GM19239 (cell line): ENCODE measurements at places on chromosomes 1 and 21.

DNA sequence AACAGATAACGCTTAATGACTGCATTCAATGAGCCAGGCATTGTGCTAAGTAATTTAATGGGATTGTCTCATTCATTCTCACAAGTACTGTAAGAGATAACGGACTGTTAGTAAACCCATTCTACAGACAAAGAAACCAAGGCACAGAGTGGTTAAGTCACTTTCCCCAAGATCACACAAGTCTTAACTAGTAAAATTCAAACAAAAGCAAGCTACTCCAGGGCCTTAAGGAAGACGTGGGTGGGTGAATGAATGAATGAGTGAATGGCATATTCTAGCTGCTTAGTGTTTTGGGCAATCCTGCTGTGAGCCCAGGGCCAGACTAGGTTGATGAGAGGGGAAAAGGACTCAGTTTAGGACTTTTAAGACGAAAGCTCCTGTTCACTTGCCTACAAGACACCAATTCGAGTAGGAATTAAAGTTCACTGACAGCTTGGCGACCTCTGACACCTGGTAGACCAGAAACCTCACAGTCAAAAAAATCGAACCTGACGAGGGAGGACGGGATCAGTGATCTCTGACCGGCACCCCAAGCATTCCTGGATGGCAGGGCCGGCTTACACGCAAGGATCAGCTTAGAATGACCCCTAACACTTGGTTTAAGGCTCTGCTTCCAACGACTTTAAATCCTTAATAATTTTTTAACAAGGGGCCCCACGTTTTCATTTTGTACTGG lies 557 bp downstream of the EMC1 start:
- DNase-seq: no peak

- no peak for DNase-seq
Observed at GRCh38 chr21:16342932-16343331, 613.1 kb downstream of the USP25 start.

- no peak for DNase-seq
Observed at GRCh38 chr1:43503534-43503933, 27.1 kb upstream of the PTPRF start.

DNA sequence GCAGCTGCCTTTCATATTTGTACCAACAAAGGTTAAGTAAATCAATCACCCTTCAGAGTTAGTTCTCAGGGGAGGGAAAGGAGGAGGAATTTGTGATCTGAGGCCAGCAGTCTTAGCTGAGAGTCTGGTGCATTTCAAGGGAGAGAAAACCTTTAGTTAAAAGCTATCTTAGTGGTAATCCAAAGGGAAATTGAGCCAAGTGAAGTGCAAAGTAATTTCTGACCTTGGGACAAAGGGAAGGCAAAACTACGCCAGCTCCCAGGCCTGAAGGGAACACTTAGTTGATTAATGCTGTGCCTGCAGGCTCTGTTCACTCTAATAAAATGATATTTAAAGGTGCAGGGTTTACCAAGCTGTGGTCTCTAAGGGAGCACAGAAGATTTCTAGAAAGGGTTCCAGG lies 23.1 kb upstream of the FMOD start:
- DNase-seq: no peak

DNA sequence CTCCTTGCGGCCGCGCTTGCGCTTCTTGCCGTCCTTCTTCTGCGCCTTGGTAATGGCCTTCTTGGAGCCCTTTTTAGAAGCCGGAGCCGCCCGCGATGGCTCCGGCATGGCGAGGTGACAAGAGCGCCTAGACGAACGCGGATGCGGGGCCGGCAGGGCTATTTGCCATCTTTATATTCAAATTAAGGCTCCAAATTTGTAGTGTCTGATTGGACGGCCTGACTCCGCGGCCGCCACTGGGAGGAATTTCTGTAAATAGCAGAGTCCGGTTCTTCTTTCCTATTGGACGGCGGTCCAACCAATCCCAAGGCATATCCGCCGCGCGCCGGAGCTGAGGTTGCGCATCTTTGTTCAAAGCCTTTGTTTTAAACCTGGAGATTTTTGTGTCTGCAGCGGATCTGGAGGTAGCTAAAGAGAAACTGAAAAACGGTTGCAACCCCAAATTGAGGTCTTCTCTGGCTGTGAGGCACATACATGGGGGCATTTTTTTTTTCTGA lies 22.6 kb upstream of the RNF187 start:
- DNase-seq: peak; percentile 52

DNA sequence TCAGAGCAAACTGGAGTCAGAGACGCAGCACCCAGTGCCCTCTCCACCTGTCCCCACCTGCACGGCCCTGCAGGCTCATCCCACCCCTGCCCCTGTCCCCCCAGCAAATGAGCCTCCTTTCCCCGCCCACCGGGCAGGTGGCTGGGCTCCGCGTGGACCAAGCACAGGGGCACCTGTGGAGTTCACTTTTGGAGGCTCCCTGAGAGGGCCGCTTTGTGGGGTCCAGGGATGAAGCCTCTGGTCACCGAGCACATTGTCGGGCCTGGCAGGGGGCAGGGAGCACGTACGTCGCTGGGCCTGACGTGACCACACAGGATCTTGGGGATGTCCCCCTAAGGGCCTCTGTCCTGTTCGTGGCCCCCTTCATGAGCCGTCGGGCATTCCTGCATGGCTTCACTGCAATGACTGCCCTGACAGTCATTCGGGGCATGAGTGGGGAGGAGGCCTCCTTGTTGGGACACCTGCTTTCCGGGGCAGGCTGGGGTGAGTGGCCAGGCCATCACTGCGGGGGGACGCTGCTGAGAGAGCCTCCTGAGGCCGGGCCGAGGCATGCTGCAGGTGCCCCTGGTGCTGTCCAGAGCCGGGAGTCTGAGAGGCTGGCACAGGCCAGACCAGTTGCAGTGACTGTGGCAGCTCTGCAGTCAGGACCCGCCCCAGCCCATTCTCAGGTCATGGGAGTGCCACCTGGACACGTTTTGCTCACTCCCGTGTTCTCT lies 19.7 kb downstream of the SLX9 start:
- DNase-seq: no peak

- DNase-seq: no peak
Observed at GRCh38 chr1:18362150-18362549, 118.6 kb upstream of the KLHDC7A start.

DNA sequence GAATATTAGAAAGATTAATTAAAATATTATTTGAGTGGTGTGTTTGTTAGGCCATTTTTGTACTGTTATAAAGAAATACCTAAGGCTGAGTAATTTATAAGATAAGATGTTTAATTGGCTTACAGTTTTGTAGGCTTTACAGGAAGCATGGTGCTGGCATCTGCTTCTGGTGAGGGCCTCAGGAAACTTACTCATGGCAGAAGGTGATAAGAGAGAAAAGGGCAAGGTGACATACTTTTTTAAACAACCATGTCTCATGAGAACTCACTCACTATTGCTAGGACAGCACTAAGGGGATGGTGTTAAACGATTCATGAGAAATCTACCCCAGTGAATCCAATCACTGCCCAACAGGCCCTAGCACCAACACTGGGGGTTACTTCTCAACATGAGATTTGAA lies 56.7 kb upstream of the RGS21 start:
- DNase-seq: no peak

GRCh38 chr1:8398677-8399076 lies 80.8 kb downstream of the SLC45A1 start:
- no peak for DNase-seq

DNA sequence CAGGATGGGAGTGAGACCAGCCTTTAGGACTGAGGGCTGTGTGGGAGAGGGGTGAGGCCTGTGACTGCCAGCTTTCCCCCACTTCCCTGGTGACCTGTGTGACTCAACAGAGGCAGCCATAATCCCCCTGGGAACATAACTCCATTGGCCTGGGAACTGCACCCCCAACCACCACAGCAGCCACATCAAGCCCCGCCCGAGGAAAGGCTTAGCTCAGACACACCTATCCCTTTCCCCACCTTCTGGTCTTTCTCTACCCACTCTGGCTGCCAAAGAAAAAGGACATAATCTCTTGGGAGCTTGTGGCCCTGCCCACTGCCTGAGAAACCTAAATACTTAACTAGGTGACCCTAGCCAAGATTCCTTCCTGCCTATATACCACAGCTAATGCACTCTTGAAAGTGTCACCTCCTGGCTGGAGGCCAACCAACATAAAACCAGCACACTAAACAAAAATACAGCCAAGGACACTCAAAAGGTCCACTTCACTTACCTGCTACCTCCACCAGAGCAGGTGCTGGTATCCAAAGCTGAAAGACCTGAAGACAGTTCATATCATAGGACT lies 406.6 kb upstream of the CAMK1G start:
- DNase-seq: no peak

- DNase-seq: no peak
Observed at GRCh38 chr1:165894591-165894990, 67.2 kb downstream of the UCK2 start.

- DNase-seq: no peak
Observed at GRCh38 chr1:174726167-174726879, 273.4 kb upstream of the CACYBP start.

DNA sequence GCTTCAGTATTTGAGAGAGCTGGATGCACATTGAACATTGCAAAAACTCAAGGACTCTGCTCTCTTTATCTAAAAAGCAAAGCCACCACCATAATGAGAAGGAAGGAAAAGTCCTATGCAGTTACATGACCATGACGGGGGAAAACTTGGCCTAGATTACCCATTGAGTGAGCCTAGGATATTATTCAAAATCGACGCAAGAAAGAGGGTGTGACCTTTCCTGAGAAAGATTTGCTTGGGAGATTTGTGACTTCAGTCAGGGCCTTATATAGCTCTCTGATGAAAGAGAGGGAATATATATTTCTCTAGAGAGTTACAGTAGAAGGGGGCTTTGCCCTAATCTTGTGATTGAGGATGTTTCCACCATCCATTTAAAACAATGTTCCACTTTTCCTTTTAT lies 153.0 kb upstream of the DPYD start:
- DNase-seq: no peak

DNA sequence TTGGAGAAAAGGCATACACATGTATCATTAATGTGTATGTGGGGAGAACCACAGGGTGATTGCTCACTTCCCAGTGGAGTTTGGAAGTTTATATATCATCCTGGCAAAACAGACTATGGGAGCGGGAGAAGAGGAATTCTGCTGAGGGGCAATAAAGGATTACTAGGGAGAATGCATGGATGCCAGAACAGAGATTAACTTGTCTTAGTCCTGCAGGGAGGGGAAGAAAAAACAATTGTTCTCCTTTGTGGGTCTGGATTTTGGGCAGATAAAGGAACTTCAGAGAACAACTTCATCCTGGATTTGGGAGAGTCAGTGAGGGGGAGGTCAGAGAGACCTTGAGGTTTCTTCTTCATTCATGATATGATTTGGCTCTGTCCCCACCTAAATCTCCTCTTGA lies 55.9 kb upstream of the SOX13 start:
- DNase-seq: no peak

DNA sequence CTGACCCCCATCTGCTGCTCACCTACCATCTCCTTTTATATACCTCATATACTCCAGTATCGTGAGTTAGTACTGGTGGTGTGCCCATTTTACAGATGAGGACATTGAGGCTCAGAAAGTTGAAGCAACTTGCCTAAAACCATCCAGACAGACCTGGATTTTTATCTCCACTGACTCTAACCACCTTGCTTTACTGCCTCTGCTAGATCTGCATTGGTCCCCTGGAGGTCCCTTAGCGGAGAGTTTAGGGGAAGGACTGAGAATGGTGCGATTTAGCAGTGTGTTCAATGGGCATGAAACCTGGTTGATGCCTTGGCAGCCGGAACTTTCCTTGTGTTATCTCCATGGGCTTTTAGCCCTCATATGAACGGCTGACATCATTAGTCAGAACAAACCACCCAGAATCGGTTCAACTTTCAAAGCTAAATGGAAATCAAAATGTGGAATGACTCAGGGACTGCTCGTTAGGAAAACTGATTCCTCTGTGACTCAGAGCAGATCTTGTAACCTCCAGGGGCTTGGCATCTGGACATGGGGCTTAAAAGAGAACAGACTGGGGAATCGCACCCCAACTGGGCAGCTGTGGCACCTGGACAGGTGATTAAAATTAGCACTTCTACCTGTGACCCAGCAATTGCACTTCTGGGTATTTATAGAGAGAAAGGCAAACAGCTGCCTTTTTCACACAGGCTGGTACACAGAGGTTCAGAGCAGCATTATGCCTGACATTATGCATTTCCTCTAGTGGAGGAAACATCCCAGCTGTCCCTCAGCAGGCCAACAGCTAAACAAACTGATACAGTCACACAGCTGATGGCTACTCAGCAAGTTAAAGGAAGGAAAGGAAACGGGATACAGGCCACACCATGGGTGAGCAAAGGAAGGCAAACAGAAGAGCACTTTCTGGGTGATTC lies 25.3 kb downstream of the TMEM51 start:
- no peak for DNase-seq

DNA sequence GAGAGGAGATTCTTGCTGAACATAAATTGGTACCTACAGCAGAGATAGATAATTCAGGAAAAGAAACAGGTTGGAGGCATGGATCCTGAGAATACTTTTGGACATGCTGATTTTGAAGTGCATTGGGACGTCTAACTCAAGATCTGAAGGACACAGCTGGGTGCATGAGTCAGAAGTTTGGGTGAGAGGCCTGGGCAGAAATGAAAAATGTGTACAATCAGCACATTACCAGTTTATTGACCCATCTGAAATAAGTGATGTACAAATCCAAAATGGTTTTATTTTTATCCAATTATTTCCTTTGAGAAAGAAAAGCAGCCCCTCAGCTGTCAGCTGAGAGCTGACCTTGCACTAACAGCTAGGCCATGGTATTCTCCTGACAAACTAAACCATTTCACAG lies 975.2 kb upstream of the B3GALT2 start:
- DNase-seq: no peak

DNA sequence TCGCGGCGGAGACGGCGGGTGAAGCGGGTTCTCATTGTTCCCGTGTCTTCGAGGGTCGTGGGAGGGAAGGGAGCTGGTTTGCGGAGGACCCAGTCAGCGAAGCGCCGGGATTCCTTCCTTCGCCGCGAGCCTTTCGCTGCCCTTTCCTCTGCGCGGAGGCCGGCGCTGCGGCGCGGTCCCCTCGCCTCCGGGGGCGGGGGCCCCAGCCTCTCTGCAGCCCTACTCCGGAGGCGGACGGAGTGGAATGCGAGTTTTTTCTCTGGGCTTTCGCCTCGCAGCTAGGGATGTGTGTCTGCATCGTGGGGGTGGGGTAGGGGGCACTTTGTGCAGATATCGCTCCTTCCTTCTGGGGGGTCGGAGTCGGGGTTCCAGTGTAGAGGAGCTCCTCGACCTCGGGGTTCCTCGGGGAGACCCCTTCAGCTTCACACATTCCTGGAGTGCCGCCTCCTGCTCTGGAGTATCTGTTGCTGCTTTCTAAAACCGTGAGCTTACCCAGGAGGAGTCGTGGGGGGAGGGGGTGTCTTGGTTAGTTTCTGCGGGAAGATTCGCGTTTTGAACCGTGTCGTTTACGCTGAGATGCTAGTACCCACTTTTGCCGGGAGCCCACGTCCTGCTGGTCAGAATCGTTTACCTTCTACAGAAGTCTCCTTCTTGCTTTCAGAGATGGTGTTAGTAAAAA lies 595 bp downstream of the RNF2 start:
- DNase-seq: peak; percentile 34

DNA sequence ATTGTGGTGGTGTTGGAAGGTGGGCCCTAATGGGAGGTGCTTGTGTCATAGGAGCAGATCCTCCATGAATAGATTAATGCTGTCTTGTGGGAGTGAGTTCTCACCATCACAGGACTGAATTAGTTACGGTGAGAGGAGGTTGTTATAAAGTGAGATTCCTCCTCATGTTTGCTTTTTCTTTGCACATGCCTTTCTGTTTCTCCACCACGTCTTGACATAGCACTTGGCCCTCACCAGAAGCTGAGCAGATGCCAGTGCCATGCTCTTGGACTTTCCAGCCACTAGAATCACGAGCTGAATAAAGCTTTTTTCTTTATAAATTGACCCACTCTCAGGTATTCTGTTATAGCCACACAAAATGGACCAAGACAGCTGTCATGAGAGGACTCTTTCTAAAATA lies 194.8 kb downstream of the PTPRU start:
- DNase-seq: no peak

- no peak for DNase-seq
Observed at GRCh38 chr1:200527670-200528069, 92.9 kb downstream of the KIF14 start.
